ENCODE measurements at places on chromosomes 3 and 15. TPM values are rescaled to one million over a fixed set of nuclear protein-coding genes. Genes with fewer than 3 reads are reported as not detected.

GOLGA8R gene
- 6.3 TPM for total RNA-seq

GPR149 gene
- total RNA-seq: not detected

SLC6A1 gene
- total RNA-seq: 2.1 TPM

NTRK3 gene
- total RNA-seq: 25.5 TPM

CDHR4 gene
- total RNA-seq: 0.54 TPM

SCAANT1 gene
- not detected for total RNA-seq

PROS1 gene
- total RNA-seq: 56.2 TPM

LRRIQ4 gene
- total RNA-seq: not detected

LMAN1L gene
- total RNA-seq: not detected

SMCO1 gene
- not detected for total RNA-seq

GRCh38 chr15:92083190-92083589 is 229.7 kb downstream of the SLCO3A1 start:
- DNase-seq: no peak

DNA sequence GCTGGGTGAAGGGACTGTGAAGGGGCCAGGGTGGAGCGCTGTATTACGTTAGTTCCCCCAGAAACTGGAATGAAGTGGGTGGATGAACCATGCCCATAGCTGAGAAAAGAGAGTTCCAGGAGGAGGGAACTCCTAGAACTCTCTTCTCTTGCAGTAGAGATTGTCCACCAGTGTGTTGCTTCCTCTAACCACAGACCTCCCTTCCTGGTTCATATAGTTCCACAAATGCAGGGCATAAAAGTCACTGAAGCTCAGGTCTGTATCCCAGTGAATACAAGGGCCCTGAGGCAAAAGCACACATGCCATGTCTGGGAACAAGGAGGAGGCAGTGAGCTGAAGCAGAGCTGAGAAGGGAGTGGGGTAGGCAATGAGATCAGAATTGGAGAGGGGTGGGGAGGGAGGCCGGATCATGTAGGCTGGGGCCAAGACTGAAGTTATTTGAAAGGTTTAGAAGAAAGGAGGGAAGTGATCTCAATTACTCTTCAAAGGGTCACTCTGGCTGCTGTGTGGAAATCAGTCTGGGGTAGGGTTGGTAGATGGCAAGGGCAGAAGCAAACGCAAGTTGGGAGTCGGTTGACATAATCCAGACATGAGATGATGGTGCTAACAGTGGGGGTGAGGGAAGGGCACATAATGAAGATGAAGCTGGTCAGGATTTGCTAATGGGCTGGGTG is 6.5 kb downstream of the A4GNT start:
- peak; percentile 77 for DNase-seq

- no peak for DNase-seq
Observed at GRCh38 chr3:97892852-97893251, 71.0 kb downstream of the CRYBG3 start.

- DNase-seq: peak; percentile 3
Observed at GRCh38 chr3:97278506-97278905, 464.1 kb downstream of the EPHA6 start.

DNA sequence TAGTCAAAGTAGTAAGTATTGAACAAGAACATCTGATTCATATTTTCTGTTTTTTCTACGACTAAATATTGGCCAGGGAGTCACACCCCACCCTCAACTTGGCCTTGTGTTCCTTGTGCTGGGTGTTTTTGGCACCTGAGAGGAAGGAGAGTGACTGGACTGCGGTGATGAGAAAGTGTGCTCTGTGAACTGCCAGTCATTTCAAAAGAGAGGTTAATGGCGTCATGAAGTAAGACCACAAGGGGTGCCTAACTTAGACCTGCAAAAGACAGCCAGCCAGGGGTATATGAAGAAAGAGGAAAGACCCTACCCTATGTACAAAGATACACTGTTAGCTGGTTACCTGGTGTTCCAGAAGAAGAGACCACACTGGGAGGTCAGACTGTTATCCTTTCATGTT is 58.4 kb upstream of the COL8A1 start:
- DNase-seq: no peak

GRCh38 chr15:32124726-32125125 is 94.4 kb downstream of the CHRNA7 start:
- DNase-seq: no peak

- no peak for DNase-seq
Observed at GRCh38 chr3:16415911-16416476, 97.5 kb downstream of the RFTN1 start.

DNA sequence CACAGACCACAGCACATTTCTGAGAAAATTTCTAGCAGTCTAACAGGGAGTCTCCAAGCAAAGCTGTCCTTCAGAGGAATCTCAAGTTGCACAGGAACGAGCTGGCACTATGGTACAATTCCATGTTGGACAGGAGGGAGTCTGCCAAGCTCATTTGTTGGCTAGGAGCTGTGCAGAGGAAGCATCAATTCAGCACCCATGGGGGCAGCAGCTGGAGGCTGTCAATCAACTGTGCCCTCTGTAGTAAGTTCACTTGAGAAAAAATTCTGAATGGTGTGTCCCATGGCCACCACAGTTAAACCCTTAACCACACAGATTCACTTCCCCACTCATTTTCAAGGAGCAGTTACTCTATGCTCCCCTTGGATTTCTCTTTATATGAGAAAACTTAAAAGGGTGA is 298.5 kb upstream of the PPP2R3A start:
- no peak for DNase-seq

DNA sequence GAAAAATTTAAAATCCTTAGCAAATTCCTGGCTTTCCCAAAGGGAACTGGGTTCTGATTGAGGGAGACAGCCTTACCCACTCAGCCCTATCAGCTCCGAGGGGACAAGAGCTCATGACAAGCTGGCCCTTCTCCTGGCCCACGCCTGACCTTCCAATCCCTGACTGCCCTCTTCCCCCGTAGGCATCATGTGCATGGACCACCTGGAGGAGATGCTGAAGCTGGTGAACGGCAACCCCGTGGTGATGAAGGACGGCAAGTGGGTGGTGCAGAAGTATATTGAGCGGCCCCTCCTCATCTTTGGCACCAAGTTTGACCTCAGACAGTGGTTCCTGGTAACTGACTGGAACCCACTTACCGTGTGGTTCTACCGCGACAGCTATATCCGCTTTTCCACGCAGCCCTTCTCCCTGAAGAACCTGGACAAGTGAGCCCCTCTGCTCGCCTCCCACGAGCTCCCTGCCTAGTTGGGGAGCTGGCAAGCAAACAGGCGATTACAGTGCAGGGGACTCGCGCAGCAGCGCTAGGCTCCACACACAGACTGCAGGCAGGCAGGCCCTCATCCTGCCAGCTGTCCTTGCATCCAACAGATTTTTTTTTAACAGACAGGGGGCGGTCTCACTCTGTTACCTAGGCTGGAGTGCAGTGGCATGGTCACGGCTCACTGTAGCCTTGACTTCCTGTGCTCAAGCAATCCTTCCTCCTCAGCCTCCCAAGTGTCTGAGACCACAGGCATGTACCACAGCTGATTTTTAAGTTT is 16.8 kb downstream of the RPUSD3 start:
- no peak for DNase-seq

- DNase-seq: no peak
Observed at GRCh38 chr3:37500518-37500917, 326.1 kb upstream of the LRRFIP2 start.

GRCh38 chr3:139521816-139522215 is 17.7 kb downstream of the RBP1 start:
- no peak for DNase-seq

- DNase-seq: no peak
Observed at GRCh38 chr3:147875498-147875897, 466.3 kb downstream of the ZIC1 start.

DNA sequence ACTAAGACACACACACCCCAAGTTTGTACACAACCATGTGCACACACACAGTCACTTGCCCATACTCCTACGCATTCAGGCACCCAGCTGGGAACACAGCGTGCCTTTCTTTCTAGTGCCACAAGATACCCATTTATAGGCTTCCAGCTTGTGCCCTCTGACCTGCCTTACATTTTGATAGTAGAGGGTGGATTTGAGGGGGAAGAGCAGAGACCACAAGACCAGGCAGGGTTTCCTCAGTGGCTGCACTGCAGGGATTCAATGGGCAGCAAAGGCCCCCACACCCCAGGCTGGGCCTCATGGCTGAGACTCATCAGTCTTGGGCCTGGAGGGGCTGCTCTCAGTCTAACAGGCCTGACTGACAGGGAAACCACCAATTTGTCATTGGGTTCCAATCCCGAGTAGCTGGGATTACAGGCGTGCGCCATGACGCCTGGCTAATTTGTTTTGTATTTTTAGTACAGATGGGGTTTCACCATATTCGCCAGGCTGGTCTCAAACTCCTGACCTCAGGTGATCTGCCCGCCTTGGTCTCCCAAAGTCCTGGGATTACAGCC is 18.8 kb upstream of the ANKDD1A start:
- DNase-seq: no peak

- no peak for DNase-seq
Observed at GRCh38 chr3:58839187-58839586, 172.6 kb upstream of the FAM3D start.

DNA sequence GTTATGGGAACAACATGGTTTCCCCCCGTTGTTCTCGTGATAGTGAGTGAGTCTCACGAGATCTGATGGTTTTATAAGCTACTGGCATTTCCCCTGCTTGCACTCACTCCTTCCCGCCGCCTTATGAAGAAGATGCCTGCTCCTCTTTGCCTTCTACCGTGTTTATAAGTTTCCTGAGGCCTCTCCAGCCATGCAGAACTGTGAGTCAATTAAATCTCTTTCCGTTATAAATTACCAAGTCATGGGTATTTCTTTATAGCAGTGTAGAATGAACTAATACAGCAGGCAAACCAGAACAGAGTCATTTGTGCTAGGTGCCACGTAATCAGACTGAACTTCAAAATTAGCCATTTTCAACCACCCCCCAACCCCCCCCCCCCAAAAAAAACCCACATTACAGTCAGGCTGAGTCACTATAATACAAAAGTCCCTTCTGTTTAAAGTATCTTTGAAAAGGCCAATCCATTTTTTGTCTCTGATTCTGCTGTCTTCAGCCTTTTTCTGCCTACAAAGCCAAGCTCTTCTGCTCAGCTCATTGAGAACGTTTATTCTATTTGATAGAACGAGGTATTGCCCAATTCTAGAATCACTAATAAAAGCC is 4.1 kb downstream of the OR4F6 start:
- no peak for DNase-seq

GRCh38 chr15:44215594-44215993 is 20.5 kb upstream of the FRMD5 start:
- DNase-seq: no peak

- no peak for DNase-seq
Observed at GRCh38 chr15:71116366-71116765, 1.1 kb downstream of the THSD4 start.
